ENCODE measurements at places on chromosomes 7 and 10. TPM values are rescaled to one million over a fixed set of nuclear protein-coding genes. Genes with fewer than 3 reads are reported as not detected.

The CDHR1 gene
- total RNA-seq, result 0.13 TPM

The LIPM gene
- not detected for total RNA-seq

The PIK3AP1 gene
- 0.13 TPM for total RNA-seq

The PSD gene
- under 0.01 TPM for total RNA-seq

The PRKCQ gene
- total RNA-seq, result 0.16 TPM

The TEX47 gene
- total RNA-seq, result not detected

The LLCFC1 gene
- total RNA-seq, result not detected

The PDAP1 gene
- 23.6 TPM for total RNA-seq

The NME8 gene
- not detected for total RNA-seq

The JAZF1 gene
- 2.9 TPM for total RNA-seq

The ENTPD1 gene
- 10.3 TPM for total RNA-seq

The SNX10 gene
- 6.2 TPM for total RNA-seq

The TAS2R41 gene
- total RNA-seq, result not detected

The GTF2IRD1 gene
- 6.9 TPM for total RNA-seq

The SRI gene
- total RNA-seq, result 145 TPM

The GPRIN2 gene
- not detected for total RNA-seq

The BTBD16 gene
- total RNA-seq, result not detected

The BUB3 gene
- 232 TPM for total RNA-seq

The SPDYE5 gene
- not detected for total RNA-seq

The COL28A1 gene
- total RNA-seq, result under 0.01 TPM

The ZNF488 gene
- 0.13 TPM for total RNA-seq

The AGMO gene
- total RNA-seq, result 1.9 TPM

The BMPER gene
- 0.16 TPM for total RNA-seq

The PCGF5 gene
- total RNA-seq, result 72.2 TPM

The DIP2C gene
- total RNA-seq, result 2.9 TPM

The CREB3L2 gene
- 38.2 TPM for total RNA-seq

The CCSER2 gene
- 45.4 TPM for total RNA-seq

The PTPRN2 gene
- total RNA-seq, result 1.9 TPM

The TMEM236 gene
- total RNA-seq, result 0.32 TPM

The FXYD4 gene
- total RNA-seq, result not detected

The MYOZ1 gene
- not detected for total RNA-seq

The AKR1C8 gene
- 0.16 TPM for total RNA-seq

The ELAPOR2 gene
- total RNA-seq, result 33.4 TPM

The FAM25C gene
- not detected for total RNA-seq

The AGAP3 gene
- 63.9 TPM for total RNA-seq

The PDE6C gene
- total RNA-seq, result not detected

The COL17A1 gene
- 0.88 TPM for total RNA-seq

The TACR2 gene
- not detected for total RNA-seq

The DRGX gene
- total RNA-seq, result not detected

The CTBP2 gene
- 84.2 TPM for total RNA-seq

The ADRA2A gene
- total RNA-seq, result 0.16 TPM

The OPN1SW gene
- 1.1 TPM for total RNA-seq

The OR2A12 gene
- not detected for total RNA-seq

The STEAP2 gene
- 0.32 TPM for total RNA-seq

The NEBL gene
- total RNA-seq, result 4.7 TPM

The SUN3 gene
- total RNA-seq, result not detected

The IGF2BP3 gene
- total RNA-seq, result 15.0 TPM

The ABHD11 gene
- total RNA-seq, result 9.4 TPM

The IL15RA gene
- total RNA-seq, result 6.8 TPM

The MKI67 gene
- total RNA-seq, result 23.2 TPM

The MYH16 gene
- 0.16 TPM for total RNA-seq

The CCNY gene
- total RNA-seq, result 69.5 TPM

The PTER gene
- total RNA-seq, result 3.4 TPM

The FAM25G gene
- total RNA-seq, result not detected

The WNT8B gene
- not detected for total RNA-seq

The TRIL gene
- total RNA-seq, result 32.7 TPM

The DENND2A gene
- under 0.01 TPM for total RNA-seq
